ENCODE measurements at places on chromosomes 13 and 19. TPM values are rescaled to one million over a fixed set of nuclear protein-coding genes. Genes with fewer than 3 reads are reported as not detected.

DGKH gene
- 2.9 TPM for polyA plus RNA-seq

BRCA2 gene
- polyA plus RNA-seq: 10.1 TPM

IZUMO2 gene
- polyA plus RNA-seq: not detected

ZNF835 gene
- 5.7 TPM for polyA plus RNA-seq

GRCh38 chr13:38686577-38687245, at the start of gene FREM2:
Gene FREM2 (plus strand): TSS chr13:38687077. CDS start chr13:38687345, 268 bp downstream.
- peak; percentile 37 for DNase-seq

- no peak for DNase-seq
Observed at GRCh38 chr19:32233885-32234284, 111.5 kb upstream of the ZNF507 start.

GRCh38 chr13:79289571-79289970, 116.5 kb downstream of the RBM26 start:
- DNase-seq: no peak

- DNase-seq: no peak
Observed at GRCh38 chr13:32984857-32985626, 31.2 kb upstream of the KL start.

DNA sequence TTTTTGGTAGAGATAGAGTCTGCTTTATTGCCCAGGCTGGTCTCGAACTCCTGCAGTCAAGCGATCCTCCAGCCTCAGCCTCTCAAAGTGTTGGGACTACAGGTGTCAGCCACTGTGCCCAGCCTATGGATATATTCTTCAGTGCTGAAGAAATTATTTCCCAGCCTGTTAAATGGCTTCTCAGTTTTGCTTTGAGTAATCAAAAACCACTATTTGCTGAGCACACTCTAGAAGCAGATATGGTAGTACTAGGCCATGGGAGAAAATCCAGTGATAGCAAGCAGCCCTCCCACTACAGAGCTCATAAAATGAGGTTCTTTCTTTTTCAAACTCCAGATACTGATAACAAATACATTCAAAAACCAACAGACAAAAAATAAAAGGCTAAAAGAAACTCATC, 80.6 kb upstream of the CLDN10 start:
- DNase-seq: no peak

GRCh38 chr19:30144802-30145201, 202.8 kb downstream of the URI1 start:
- no peak for DNase-seq

GRCh38 chr19:47032171-47032811, 12.7 kb downstream of the NPAS1 start:
- no peak for DNase-seq
